ENCODE measurements at places on chromosomes 12 and 14. TPM values are rescaled to one million over a fixed set of nuclear protein-coding genes. Genes with fewer than 3 reads are reported as not detected.

Gene SLC6A15
- 0.33 TPM for total RNA-seq

Gene RECQL
- 80.0 TPM for total RNA-seq

Gene ST8SIA1
- total RNA-seq, result 2.2 TPM

Gene BCL11B
- under 0.01 TPM for total RNA-seq

Gene TMEM253
- not detected for total RNA-seq

Gene P2RX7
- 1.3 TPM for total RNA-seq

Gene TNFAIP2
- 69.0 TPM for total RNA-seq

Gene CLEC6A
- total RNA-seq, result not detected

Gene KRT86
- 5.0 TPM for total RNA-seq

Gene GSG1
- 0.07 TPM for total RNA-seq

Gene LIN7A
- 4.1 TPM for total RNA-seq

Gene OR4E2
- total RNA-seq, result not detected

Gene CCDC177
- not detected for total RNA-seq

Gene GALNT8
- total RNA-seq, result not detected

Gene KSR2
- total RNA-seq, result under 0.01 TPM

Gene CCDC60
- total RNA-seq, result not detected

Gene GLIPR1
- total RNA-seq, result 193 TPM

All from smooth muscle cell of the pulmonary artery (primary cell).